ENCODE measurements at places on chromosomes 11 and 22.

GRCh38 chr22:43159484-43160178 is 8.3 kb downstream of the TSPO start:
- no peak for DNase-seq

GRCh38 chr11:34280945-34281872 is 76.6 kb downstream of the ABTB2 start:
- DNase-seq = no peak

DNA sequence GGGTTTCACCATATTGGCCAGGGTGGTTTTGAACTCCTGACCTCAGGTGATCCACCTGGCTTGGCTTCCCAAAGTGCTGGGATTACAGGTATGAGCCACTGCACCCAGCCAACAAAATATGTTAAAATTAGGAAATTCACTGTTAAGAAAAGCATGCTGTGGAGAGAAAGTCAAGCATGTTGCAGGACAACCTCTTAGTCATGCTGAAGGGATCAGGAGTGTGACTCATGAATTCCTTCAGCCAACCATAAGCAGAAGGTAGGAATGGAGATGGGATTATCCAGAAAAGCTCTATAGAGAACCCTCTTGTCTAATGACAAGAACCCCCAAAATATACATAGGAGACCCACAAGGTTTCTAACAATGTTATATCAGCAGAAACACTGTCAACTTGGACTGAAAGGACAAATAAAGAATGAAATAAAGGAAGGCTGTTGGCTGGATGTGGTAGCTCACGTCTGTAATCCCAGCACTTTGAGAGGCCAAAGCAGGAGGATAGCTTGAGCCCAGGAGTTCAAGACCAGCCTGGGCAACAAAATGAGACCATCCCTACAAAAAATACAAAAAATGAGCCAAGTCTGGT is 16.0 kb downstream of the MRTFA start:
- DNase-seq = no peak

- no peak for DNase-seq
Measured at GRCh38 chr22:49118065-49118464, 709.6 kb downstream of the BRD1 start.

GRCh38 chr11:70265341-70265740 is 5.1 kb upstream of the PPFIA1 start:
- DNase-seq = no peak

GRCh38 chr11:46237248-46238077 is 40.0 kb upstream of the CREB3L1 start:
- DNase-seq = peak; percentile 65

DNA sequence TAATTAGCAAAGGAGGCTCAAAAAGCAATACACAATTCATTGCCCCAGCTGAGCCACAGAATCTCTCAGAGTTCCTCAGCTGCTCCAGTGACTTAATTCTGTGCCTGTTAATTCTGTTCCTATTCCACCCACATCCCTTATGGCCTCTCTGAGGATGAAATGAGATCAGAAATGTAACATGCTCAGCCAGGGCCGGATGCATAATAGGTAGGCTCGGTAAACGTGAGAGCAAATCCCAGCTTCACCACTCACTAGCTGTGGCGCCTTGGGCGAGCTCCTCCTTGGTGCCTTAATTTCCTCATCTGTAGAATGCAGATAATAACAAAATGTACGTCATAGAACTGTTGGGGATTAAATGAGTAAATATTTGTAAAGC is 42.8 kb upstream of the DKK3 start:
- DNase-seq = no peak

DNA sequence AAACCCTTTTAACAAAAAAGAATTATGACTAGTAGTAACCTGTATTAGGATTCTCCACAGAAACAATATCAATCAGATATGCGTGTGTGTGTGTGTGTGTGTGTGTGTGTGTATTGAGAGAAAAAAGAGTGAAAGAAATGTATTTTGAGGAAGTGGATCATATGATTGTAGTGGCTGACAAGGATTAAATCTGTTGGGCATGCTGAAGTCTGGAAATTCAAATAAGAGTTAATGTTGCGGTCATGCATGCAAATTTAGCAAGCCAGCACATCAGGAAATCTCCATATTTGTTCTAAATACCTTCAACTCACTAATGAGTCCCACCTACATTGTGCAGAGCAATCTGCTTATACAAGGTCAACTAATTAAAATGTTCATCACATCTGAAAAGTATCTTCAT is 46.8 kb upstream of the IGLL5 start:
- DNase-seq = no peak

- DNase-seq = no peak
Measured at GRCh38 chr22:49928185-49928495, 9.7 kb downstream of the CRELD2 start.

GRCh38 chr11:67282155-67282875 is 6.8 kb upstream of the ANKRD13D start:
- no peak for DNase-seq

DNA sequence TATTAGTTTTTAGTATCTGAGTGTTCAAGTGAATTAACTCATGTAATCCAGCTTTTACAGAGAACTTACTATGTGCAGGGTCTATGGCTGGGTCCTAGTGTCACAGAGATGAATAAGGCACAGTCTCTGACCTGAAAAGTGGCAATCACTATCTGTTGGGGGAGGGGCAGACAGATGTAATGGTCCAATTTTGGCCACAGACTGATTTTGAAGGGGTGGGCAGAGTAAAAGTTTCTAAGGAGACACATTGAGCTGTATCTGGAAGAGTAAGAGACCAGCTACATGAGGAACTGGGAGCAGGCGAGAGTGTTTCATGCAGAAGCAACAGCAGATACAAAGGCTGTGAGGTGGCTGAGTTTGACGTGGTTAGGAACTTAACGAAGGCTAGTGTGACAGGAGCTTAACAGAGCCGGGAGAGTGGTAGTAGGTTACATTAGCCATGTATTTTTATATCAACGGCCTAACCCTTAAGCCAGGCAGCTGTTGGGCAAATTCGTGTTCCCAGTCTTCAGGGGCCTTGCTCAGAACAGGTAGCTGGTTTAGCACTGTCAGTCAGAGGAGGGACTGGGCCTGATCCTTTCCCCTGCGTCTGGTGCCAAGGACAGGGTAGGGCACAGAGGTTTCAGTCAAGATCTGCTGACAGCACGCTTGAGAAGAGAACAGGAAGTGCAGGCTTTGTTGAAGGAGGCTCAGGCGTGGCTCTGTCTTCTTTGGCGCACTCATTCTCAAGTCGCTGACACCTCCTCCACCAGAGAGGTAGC is 1.4 kb upstream of the STIM1 start:
- DNase-seq = peak; percentile 46

DNA sequence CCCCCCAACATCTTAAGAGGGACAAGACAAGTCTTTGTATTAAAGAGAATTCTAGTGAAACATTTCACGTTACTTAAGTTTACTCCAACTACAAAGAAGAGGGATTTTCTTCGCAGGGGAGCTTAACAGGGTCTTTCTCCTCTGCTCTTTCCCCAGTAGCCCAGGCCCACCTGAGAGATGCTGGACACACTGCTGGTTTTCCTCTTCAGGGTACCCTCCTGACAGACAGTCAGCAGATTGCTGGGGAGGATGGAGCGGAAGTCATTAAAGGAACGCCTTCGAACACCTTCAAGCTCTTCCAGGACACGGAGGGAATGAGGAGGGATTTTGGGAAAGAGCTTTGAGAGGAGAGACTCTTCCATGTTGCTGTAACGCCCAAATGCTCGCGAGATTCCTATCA is 39.1 kb downstream of the PI4KA start:
- no peak for DNase-seq

- DNase-seq = no peak
Measured at GRCh38 chr11:68670208-68670992, 13.9 kb upstream of the GAL start.

GRCh38 chr22:38315823-38316363 is 1.3 kb downstream of the CSNK1E start:
- DNase-seq = no peak

DNA sequence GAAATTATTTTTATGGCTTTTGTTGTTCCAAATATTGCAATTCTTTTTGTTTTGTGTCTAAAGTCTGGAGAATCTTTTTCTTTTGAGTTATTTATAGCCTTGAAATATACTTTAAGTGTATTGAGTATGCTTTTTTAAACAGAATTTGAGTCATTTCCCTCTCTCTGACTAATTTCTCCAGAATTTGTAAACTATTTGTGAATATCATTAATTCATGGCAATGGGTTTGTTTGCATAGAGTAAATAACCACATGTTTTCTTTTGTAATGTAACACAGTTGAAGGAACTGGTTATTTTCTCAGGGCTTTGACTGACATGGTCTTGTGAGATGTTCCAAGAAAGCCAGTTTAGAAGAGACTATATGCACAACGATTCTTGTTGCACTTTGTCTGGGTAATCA is 30.9 kb upstream of the MPEG1 start:
- DNase-seq = no peak
